ENCODE measurements at places on chromosomes 16 and 17.

DNA sequence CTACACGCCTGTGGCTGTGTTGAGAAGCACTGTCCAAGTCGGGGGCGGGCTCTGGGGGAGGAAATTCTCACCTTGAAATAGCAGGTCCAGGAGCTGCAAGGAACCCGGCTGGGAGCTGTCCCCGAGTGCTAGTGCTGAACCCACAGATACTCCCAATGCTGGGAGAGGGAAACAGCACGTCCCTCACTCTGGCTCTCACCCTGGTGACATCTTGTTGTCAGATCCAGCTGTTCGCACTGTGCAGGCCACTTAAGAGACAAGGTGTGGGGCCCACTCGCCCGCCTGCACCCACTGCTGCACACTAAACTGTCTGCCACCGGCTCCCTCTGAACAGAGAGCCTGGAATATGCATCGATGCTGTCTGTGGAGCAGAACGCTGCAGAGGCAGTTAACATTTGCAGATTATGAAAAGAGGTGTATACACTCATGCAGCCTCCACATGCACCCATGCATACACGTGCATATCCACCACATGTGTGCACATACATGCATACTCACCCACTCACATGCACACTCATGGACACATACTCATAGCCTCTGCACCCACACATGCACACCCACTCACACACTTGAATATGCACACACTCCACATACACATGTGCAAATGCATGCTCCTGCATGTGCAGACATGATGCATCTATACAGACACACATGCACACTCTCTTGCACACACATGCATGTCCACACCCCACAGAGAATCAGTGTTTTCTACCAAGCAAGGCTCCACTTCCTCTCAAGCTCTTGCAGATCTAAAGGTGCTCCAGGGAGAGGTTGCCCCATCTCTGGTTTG is 42.0 kb downstream of the MGAT5B start:
- DNase-seq: no peak

DNA sequence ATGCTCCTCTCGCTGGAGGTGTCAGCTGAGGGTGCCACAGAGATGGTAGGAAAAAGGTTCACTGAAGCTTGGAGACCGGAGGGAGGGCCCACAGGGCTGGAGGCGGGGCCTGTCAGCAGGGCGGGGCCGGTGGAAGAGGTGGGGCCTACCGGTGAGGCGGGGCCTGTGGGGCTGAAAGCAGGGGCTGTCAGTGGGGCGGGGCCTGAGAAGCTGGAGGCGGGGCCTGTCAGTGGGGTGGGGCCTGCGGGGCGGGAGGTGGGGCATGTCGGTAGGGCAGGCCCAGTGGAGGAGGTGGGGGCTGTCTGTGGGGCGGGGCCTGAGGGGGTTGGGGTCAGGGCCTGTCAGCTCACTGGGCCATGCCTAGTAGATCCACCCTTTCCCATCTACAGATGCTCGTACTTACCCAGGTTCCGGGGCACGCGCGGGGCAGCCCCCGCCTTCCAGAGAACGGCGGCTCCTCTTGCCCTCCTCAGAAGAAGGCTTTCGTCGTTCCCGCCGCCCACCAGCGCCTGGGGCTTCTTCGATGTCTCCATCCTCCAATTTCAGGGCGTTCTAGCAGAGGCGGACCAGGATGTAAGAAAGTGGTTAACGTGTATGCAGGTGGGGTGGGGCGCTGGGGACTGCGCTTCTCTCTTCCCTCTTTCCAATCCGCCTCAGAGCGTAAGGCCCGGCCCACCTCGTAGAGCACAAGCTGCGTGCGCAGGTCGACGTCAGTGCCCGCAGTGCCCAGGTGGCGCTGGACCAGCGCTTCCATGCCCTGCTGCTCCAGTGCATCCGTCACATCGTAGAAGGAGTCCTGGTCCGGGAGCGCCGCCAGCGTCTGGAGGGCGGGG is 9.8 kb downstream of the TMEM208 start:
- DNase-seq: no peak

- DNase-seq: no peak
Observed at GRCh38 chr17:17548044-17548443, 43.5 kb downstream of the PEMT start.

- no peak for DNase-seq
Observed at GRCh38 chr16:24118126-24118821, 137.9 kb upstream of the CACNG3 start.

DNA sequence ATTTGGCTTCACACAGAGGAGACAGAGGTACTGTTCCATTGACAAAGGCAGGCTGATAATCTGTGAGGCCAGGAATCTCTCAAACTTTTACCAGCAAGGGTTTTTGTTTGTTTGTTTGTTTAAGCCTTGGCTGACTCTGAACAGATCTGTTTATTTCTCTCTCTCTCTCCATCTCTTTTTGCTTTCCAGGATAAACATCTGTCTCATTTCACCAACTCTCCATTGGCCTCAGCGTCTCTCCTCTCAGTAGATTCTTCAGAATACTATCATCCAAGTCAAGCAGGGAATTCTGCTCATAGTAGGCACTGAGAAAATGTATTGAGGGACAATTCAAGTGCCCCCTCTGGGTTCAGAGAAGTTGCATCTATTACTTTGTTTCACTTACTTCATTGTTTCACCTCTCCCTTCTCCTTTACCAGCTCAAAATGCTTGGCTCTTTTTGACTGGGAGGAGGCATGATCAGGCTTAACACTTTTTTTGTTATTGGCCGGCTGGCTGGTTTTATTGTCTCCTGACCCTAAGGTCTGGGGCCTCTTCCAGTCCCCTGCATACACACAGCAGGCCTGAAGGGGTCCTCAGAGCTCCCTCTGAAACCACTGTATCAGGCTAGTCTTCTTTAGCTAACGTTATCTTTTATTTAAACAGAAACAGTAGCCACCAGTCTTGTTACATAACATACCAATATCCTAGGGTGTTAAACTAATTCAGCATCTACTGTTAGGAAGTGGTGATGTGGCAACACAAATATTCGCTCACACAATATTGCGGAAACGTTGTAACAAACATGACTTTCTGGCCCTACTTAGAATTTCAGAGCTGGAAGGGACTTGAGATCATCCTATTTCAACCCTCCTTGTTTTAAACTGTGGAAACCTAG is 2.0 kb upstream of the YPEL2 start:
- peak; percentile 59 for DNase-seq

GRCh38 chr16:60110531-60110930 is 1376.4 kb upstream of the GOT2 start:
- no peak for DNase-seq

DNA sequence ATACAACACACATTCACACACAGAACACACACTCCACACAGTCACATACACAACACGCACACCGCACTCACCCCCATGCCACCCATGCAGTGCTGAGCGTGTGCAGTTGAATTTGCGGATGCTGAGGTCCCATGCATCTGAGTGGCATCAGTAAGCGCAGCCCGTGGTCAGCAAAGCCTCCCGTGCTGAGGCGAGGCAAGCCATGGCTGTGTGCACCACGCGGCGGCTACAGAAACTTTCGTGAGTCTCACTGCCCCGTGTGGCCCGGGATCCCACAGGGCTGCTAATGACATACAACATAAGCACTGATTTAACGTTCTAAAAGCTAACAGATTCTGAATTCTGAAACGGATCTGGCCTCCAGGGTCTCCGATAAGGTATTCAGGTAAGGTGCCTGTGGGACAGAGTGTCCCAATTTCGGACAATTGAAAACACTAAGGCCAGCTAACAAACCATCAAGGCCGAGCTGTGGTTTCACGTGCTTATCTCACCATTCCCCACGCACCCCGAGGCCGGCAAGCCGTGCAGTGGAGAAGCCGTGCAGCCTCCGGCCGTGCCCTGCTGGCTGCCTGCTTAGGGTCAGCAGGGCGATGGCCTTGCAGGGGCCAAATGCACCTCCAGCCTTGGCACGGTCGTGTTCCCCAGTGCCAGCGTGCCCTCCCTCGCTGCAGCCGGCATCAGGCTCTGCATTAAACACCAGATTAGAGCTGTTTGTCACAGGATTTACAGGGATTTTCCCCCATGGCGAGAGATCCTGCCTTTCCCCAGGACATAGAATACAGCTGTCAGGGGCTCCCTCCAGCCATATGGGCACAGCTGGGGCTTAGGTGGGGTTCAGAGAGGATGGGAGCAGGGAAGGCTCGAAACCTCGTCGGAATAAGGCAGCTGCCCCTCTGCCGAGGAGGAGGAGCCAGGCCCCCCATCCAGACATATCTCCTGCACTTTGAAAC is 191.7 kb downstream of the C16orf95 start:
- no peak for DNase-seq
